ENCODE measurements at places on chromosomes 4 and X.

GRCh38 chr4:132709056-132709455 is 440.0 kb upstream of the PCDH10 start:
- DNase-seq = no peak

DNA sequence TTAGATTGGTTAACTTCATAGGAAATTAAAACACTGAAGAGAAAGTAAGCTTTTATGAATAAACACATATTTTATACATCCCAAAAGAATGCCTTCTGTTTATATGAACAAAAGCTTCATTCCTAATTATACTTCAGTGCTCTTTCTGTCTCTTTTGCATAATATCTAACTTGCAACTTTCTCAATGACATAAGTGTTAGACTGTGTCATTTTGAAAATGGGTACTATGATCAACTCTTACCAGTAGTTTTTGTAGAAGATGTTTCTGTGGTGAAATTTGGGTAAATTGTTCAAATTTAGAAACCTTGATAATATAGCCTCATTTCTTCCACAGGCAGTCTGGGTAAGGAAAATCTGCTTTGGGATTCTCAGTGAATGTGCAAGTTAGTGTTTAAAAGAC is 991.4 kb downstream of the CCSER1 start:
- DNase-seq = no peak

- no peak for DNase-seq
These were observed 306.8 kb downstream of the PDHA2 start for GRCh38 chr4:96146686-96147085.

DNA sequence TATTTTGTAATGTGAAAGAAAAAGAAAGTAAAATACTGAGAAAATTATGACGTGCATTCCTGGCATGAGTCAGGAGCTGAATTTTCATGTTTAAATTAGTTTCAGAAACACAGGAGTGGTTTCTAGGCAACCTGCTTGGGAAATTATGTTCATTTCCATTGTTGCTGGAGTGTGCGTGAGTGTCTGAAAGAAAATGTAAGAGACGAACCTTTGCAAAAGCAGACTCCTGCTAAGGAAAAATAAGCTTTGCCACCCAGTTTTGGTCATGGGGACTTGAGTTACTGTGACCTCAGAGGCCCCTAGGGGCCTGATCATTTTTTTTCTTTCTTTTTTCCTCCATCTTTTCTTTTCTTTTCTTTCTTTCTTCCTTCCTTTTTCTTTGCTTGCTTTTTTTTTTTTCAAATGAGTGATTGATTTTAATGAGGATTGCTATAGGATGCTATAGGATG is 18.8 kb upstream of the CHRNA9 start:
- no peak for DNase-seq

DNA sequence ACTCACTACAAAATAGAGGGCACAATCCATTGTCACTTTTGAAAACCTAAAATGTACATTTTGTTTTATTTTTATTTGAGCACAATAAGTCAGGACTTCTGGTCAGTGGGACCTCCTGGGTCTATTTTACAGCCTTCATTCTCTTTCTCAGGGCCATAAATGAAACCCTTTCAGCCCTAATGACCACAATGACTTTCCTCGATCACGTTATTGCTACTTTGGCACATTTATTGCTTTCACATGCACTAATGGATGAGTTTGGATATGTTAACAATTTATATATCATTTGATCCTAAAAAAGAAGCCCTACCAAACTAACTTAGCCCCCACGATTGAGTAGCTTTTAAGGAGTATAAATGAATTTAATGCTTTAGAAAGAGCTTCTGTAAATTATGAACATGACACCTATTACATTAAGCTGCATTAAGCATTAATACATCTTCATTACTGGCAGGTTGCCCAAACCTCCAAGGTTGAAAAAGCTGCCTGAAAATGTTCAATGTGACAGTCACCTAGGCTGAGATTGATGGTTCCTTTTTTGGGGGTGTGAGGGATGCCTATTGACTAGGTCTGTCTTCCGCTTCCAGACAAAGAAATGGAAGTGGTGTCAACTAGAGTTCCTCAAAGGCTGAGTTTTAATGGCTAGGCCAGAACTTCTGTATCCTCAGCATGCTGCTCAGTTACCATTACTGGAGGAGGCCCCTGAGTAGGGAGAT is 296.4 kb downstream of the GPAT3 start:
- DNase-seq = no peak

- no peak for DNase-seq
These were observed 5.9 kb downstream of the ADD1 start for GRCh38 chr4:2849267-2850152.

GRCh38 chr4:94965852-94966251 is 208.1 kb downstream of the BMPR1B start:
- no peak for DNase-seq

DNA sequence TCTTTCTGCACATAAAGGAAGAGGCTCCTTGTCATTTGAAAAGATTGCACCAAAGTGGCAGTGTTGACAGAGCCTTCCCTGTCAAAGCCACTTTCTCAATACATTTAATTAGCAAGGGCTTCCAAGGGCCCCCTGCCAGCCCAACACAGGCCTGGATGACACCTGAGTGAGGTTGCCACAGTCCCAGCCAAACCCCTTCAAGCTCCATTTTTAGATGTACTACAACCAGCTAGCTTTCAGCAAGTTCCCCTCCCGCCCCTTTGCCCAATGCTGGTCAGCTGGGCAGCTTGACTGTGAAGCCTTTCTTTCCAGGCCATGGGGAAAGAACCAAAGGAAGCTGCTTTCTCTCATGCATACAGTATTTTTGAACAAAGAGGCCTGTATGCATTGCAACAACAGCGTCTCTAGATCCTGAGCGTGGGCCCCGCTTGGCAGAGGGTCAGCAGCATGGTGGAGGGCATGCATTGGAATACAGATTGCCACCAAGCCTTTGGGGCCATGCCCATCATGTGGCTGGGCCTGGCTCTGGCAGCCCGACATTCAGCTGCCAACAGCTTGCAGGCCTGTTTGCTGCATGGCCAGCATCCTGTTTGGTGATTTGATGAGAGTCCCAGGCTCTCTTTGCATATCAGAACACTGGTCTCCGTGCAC is 261.1 kb upstream of the GATB start:
- no peak for DNase-seq

DNA sequence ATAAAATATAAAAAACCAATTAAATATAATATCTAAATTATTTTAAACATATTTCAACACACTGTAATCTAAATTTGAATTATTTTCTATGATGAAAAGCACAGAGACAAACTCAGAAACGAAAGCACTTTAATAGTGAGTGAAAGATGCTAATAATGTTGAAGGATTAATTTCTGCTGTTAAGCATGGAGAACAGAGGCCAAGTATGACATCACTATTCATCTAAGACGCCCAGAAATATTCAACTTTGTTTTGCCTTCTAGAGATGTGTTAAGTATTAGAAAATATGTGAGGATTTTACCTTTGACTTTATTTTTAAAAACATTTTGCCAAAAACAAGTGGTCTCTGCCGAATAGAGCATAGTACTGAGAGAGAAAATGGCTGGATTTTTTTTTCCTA is 19.3 kb downstream of the ARHGEF6 start:
- DNase-seq = no peak

DNA sequence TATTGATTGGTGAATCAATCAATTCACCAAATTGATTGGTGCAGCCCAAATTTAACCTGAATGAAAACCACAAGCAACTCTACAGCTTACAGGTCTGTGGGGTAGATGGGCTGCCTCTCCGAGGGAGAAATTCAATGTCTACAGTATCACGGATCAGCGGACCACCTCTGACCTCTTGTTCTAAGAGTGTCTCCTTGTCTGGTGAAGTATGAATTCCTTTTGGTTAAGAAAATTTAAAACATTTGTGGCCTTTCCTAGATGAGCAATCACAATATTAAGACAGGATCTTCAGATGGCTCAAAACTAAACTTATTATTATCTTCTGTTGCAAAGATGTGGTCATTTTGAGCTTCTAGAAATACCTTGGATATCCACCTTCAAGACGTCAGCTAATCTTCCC is 153.3 kb downstream of the IL15 start:
- DNase-seq = no peak

DNA sequence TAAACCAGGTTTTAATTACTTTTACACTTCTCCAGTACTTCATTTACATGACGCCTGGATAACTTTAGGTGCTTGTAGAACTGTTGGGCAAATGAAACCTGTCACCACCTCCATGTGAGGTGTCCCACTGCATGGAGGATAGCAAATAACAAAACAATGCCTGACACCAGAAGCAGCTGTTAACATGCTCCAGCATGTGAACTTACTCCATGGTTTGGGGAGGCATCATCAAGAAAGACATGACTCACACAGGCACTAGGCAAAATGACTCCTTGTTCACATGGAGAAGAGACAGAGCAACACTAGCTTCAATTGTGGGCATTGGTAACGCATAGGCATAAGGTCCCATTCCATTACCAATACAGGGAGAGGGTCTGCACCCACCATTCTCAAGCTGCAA is 198.1 kb upstream of the F9 start:
- DNase-seq = no peak

- DNase-seq = no peak
These were observed 509.9 kb downstream of the SPOCK3 start for GRCh38 chr4:166724369-166724768.

DNA sequence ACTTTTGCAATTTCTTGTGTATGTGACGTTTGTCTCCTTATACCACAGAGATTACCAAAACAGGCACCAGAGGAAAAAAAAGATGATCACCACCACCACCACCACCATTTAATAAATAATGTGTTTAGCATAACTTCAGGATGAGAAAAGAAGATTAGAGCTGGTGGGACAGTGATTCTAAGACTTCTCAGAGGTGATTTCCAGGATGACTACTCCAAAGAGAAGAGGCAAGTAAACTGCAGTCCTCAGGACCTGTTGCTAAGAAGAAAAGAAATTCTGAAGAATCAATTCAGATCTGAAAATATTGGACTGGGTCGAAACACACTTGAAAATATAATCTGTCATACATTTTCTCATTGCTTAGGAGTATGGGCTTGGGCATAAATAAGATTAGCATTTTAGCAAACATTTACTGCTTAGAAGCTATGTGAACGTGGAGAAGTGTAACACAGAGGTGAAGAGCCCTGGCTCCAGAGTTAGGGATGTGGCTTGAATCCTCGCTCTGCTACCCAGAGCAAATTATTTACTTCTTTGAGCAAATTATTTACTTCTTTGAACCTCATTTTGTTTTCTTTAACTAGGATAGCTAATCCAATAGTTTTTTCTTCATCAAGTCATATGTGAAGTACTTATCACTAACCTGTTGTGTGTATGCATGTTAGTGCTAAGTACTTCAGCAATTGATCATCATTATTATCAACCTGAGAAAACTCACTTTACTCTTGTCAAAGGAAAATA is 10.5 kb upstream of the YTHDC1 start:
- no peak for DNase-seq

GRCh38 chr4:70559211-70559830 is 32.7 kb upstream of the AMBN start:
- DNase-seq = no peak

- DNase-seq = no peak
These were observed 178.3 kb downstream of the AFAP1 start for GRCh38 chr4:7761312-7761711.

GRCh38 chr4:150368667-150369066 is 213.3 kb upstream of the MAB21L2 start:
- DNase-seq = no peak

DNA sequence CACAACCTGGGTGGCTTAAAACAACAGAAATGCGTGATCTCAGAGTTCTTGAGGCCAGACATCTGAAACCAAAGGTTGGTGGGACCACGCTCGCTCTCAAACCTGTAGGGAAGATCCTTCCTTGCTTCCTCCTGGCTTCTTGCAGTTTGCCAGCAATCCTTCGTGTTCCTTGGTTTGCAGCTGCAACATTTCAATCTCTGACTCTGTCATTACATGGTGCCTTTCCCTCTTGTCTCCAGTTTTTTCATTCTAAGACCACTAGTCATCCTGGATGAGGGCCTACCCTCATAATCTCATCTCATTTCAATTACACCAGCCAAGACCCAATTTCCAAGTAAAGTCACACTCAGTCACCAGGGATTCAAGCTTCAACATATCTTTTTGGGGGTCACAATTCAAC is 388.0 kb downstream of the GPM6A start:
- DNase-seq = no peak

- no peak for DNase-seq
These were observed 139.3 kb downstream of the AFF1 start for GRCh38 chr4:87074121-87074488.

- DNase-seq = no peak
These were observed 2.8 kb downstream of the FIP1L1 start for GRCh38 chr4:53380221-53380620.

- no peak for DNase-seq
These were observed 35.3 kb downstream of the C4orf54 start for GRCh38 chr4:99622341-99622740.

GRCh38 chr4:82892467-82892802 is 1.5 kb upstream of the SEC31A start:
- no peak for DNase-seq

DNA sequence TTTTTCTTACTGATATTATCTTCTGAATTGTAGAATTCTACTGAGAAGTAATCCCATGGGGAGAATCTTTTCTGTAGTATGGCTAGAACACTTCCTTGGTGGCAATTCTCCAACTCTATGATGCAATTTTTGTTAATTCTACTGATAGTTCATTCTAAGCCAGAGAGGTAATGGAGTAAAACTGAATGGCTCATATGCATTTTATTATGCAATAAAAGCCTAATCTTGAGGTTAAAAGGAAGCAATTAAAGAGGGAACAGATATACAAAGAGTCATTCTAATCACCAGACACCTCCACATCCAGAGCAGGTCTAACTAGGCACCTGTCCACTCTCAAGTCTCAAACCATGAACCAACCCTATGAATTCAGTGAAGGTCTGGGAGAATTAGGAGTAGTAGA is 9.7 kb downstream of the RAP2C start:
- DNase-seq = no peak

GRCh38 chr4:87030755-87031441 is 96.1 kb downstream of the AFF1 start:
- no peak for DNase-seq

DNA sequence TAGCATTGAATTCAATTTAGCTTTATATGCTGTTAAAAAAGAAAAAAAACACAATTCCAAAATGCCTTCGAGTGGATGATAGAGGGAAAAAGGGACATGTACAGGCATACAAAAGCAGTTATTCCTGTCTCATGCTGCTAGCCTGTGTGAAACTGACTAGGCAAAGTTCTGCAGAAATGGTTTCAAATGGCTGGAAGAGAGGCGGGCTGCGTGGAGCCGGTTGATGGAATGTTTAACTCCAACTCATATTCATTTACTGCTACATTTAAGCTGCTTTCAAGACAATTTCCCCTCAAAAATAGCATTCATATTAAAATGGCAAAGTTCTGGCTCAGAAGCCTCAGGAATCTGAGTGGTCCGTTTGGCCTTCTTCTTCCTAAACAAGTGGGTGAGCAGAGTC is 143.8 kb upstream of the PPARGC1A start:
- no peak for DNase-seq

DNA sequence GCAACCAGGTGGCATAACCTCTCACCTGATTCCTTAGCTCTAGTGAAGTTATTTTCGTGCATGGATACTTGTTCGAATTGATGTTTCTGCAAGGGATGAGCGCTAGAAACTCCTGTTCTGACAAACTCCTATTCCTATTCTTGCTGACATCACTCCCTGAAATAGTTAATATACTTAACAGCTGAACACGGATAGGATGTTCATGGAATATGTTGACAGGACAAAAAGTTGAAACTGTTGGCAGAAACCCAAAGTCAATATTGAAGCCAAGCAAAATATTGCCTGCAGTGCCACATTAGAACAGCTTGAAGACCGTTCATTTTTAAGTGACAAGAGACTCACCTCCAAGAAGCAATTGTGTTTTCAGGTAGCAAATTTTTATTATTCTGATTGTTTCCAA is at the start of gene KLKB1:
Gene KLKB1, plus strand, starts transcription at position 287 of the 400 bp plus-strand sequence. CDS start 689 bp downstream, outside the sequence.
- DNase-seq = no peak
